ENCODE measurements at places on chromosomes 2 and 18.

GRCh38 chr18:76459687-76460350, 35.2 kb downstream of the ZNF516 start:
- no peak for DNase-seq

- DNase-seq, result no peak
Measured at GRCh38 chr2:225076125-225076524, 33.9 kb upstream of the DOCK10 start.

GRCh38 chr18:32899819-32900218, 127.0 kb upstream of the KLHL14 start:
- DNase-seq, result no peak

DNA sequence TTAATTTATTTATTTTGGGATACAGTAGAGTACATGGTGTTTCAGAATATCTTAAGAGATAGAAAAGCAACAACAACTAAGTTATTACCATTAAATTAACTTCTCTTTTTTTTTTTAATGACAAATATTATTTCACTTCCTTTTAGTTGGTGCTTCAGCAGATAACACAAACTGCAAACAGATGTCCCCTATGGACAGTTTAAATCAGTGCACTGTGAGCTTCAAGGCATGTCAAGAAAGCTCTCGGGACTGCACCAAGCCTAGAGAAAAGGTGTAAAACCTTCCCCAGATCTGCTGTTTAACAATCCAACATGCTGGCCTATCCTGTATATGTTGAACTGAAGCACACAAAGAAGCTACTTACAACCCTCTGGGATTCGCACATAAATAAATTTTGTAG, 122.7 kb downstream of the TCF4 start:
- no peak for DNase-seq

- no peak for DNase-seq
Measured at GRCh38 chr2:61620244-61621159, 82.3 kb upstream of the XPO1 start.

DNA sequence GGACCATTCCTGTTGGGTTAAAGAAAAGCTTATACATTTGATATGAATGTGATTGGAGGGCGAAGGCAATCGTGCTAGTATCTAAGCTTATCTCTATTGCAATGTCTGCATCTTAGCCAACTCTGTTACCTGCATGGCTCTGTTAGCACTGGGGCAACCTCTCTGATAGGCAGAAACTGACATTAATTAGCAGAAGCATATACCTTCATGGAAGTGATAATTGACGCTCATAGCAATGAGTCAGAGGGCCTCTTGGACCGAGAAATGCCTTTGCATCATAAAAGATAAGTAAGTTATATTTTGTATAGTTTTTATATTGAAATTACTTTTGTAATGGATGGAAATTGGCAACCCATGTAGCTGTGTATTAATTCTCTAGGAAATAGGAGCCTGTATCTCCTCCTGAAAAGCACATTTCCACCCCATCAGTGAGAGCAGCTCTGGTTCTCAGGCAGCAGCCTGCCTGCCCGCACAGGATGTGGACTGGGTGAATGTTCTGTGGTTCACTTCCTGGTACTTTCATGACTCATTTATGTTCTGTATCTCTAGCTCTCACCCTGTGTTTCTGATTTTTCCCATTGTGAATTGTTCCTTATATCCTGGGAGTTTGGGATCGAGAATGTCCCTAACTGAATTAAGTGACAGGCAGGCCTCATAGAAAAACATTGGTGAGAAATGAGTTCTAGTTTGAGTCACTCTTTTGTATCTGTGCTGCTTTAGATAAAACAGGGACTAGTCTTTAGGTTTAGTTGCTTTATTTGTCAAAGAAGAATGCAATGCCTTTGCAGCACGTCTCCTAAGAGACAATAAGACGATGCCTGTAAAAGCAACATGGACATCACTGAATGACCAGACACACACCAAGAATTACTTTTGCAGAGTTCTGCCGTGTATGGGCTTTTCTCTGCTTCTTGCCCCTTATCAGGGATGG, 344.9 kb downstream of the DCDC2C start:
- DNase-seq, result no peak

- DNase-seq, result no peak
Measured at GRCh38 chr2:1715184-1716013, 28.9 kb downstream of the PXDN start.
